ENCODE measurements at places on chromosomes 12 and 14. TPM values are rescaled to one million over a fixed set of nuclear protein-coding genes. Genes with fewer than 3 reads are reported as not detected.

DNA sequence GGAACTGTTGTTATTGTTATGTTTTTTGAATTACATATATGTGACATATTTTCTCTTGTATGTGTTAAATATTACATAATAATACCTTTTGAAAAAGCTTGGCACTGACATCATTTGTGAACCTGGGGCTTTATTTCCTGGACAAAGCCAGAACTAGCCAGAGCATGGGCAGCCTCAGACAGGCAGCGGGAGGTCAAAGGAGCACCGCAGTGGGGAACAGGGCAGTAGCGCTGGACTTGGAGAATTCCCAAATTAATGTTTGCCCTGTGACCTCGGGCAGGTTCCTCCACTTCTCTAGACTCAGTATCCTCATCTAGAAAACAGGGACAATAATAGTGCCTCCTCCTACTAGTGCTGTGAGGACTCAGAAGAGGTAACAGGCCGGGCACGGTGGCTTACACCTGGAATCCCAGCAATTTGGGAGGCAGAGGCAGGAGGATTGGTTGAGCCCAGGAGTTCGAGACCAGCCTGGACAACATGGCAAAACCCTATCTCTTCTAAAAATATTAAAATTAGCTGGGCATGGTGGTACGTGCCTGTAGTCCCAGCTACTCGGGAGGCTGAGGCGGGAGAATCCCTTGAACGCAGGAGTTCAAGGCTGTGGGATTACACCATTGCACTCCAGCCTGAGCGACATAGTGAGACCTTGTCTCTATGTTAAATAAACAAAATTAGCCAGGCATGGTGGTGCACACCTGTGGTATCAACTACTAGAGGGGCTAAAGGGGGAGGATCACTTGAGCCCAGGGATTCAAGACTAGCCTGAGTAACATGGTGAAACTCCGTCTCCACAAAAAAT, 27.3 kb upstream of the ITPK1 start:
- peaks cover 4% of the 10 kb centered on the region for H3K4me1 ChIP-seq
- no peak overlapping the region for H3K4me3 ChIP-seq
- no peak overlapping the region for H3K27ac ChIP-seq

Gene CDH24
- total RNA-seq, result 0.72 TPM

DNA sequence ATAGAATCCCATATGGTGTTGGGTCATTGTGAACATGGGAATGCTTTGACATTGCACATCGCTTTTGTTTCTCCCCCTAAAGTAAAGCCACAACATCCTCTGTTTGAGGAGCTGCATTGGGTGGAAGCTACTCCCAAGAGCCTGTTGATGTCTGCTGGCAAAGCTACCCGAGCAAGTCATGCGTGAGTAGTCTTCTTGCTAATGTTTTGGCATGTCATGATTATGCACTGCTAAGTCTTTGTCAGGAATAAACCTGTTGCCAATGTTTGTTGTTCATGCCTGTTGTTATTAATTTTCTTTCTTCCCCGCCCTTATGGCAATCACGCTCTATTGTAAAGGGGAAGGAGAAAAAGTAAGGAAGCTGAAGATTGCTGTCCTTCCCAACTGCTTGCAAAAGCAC, 97.3 kb downstream of the EXOC5 start:
- peaks cover 7% of the 10 kb centered on the region for H3K27me3 ChIP-seq
- no peaks in the 10 kb centered on the region for H3K36me3 ChIP-seq
- no peak for DNase-seq
- H3K4me1 ChIP-seq, result no peaks in the 10 kb centered on the region
- no peak overlapping the region for H3K4me3 ChIP-seq
- no peak overlapping the region for H3K27ac ChIP-seq

DNA sequence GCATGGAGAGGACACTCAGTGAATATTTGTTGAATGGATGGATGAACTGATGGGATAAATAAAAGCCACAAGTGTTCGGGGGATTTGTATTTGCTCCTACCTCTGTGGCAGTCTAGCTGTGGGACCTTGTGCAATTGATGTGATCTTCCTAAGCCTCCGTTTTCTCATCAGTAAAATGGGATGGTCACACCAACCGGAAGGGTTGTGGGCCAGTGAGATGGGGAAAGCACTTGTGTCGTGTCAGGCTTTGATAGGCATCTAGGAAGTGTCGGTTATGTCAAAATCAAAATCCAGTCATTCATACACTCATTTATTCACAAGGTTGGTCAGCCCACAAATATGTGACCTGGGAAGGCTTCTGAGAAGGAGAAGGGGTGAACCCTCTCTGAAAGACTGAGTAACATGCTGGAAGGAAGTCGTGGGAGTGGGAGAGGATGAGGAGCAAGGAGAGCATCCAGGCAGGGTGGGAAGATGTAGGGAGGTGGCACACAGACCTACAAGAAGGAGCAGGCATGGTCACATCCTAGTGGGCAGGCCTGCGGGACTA, 7.8 kb upstream of the SERPINA9 start:
- no peaks in the 10 kb centered on the region for H3K36me3 ChIP-seq
- no peak for DNase-seq
- no peak overlapping the region for H3K4me3 ChIP-seq
- H3K27me3 ChIP-seq, result peaks cover 14% of the 10 kb centered on the region
- H3K27ac ChIP-seq, result no peak overlapping the region
- no peaks in the 10 kb centered on the region for H3K4me1 ChIP-seq

Gene GPR132
- 16.4 TPM for total RNA-seq

DNA sequence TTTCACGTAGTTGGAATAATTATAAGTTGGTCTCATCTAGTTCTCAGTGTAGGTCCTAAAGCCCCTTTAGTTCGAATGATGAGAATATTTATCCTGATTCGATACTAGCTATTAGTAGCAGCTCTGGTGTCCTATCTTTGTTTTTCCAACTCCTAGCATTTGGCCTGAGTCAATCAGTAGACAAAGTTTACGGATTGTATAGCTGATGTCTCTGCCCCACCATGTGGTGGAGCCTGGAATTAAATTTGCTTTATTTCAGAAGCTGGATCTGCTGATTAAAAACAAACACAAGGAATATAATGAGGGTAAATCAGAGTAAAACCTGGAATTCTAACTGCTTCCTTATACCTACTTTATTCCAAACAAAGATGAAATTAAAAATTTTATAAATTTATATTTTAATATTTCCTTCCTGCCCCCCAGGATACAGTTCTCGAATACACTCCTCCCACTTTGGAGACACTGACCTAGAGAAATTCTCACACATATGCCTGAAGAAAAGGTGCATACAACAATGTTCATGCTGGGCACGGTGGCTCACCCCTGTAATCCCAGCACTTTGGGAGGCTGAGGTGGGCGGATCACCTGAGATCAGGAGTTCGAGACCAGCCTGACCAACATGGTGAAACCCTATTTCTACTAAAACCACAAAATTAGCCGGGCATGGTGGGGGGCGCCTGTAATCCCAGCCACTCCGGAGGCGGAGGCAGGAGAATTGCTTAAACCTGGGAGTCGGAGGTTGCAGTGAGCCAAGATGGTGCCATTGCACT, 7.6 kb upstream of the BRMS1L start:
- DNase-seq, result peak; percentile 43
- no peaks in the 10 kb centered on the region for H3K4me1 ChIP-seq
- no peaks in the 10 kb centered on the region for H3K27me3 ChIP-seq
- H3K4me3 ChIP-seq, result no peak overlapping the region

GRCh38 chr14:70009961-70010360, 130.7 kb downstream of the SMOC1 start:
- H3K36me3 ChIP-seq, result no peaks in the 10 kb centered on the region
- peaks cover 8% of the 10 kb centered on the region for H3K27me3 ChIP-seq
- DNase-seq, result no peak
- H3K4me1 ChIP-seq, result no peaks in the 10 kb centered on the region
- H3K4me3 ChIP-seq, result no peak overlapping the region

GRCh38 chr14:69928111-69928523, 48.9 kb downstream of the SMOC1 start:
- peaks cover 15% of the 10 kb centered on the region for H3K27me3 ChIP-seq
- H3K4me3 ChIP-seq, result no peak overlapping the region
- no peaks in the 10 kb centered on the region for H3K4me1 ChIP-seq

DNA sequence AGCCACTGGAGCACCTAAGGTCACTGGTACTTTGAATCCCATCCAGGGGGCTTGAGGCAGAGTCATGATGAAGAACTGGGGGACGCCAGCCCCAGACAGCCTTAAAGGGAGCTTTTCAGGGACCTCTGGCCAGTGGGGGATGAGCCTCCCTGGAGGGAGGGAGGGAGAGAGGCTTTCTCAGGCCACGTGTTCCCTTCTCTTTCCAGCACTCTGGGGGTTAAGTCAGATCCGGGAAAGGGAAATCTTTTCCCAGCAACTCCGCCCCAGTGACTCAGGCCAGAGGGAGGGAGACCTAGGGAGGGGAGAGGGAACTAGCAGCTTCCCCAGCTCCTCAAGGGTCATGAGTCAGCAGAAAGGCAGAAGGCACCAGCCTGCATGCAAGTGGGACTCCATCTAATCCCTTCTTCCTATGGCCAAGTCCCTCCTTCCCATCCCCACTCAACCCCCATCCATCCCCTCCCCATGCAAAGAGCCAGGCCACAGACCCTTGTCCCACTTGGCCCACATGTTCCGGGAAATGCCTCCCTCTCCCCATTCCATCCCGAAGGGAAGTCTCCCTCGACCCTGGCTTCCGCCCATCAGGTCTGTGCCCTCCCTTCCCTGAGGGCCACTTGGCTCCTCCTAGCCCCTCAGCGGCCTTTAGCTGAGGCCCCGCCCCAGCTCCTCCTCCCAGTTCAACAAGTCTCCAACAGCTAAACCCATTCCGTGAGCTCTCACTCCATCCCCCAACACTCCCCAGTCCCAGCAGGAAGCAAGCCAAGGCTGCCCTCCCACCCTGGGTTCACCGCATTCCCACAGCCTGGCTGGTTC, 5.6 kb downstream of the TNFRSF1A start:
- H3K36me3 ChIP-seq, result peaks cover 44% of the 10 kb centered on the region
- no peak overlapping the region for H3K27ac ChIP-seq
- H3K27me3 ChIP-seq, result no peaks in the 10 kb centered on the region
- peak; percentile 83 for DNase-seq
- H3K4me3 ChIP-seq, result no peak overlapping the region

- H3K4me3 ChIP-seq, result no peak overlapping the region
- no peaks in the 10 kb centered on the region for H3K27me3 ChIP-seq
- H3K27ac ChIP-seq, result no peak overlapping the region
Observed at GRCh38 chr12:77031745-77032144, 33.6 kb downstream of the E2F7 start.

DNA sequence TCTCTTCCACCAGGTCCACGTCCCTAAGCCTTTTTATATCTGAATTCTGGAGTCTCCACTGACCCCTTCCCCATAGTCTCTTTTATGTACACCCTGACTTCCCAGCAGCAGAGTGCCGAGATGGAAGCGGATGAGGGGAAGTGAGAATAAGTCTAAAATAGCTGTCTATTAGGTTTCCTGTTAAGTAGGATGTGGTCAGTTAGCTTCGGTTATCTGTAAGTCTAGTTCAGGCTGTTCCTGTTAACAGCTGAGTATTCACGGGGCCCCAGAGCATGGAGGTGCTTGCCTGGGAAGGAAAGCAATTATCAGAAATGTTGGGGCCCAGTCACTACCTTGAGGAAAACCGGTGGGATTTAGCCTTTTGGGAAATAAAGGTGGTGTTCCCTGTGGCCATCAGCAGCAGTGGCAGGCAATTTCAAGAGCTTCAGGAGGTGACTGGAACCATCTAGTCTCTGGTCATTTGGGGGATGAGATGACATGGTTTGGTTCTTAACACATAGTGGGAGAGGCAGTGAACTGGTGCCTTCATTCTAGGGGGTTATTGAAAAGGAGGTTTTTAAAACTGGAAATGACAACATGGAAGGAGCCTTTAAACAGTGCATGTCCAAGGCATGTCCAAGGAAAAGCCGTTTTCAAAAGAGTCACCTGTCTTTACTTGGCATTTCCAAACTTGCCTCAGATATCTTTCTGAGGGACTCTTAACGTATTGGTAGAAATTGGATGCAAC, 21.8 kb downstream of the CHST11 start:
- peaks cover 84% of the 10 kb centered on the region for H3K4me1 ChIP-seq
- H3K27ac ChIP-seq, result peak overlapping the region; percentile 95
- peaks cover 23% of the 10 kb centered on the region for H3K36me3 ChIP-seq
- H3K27me3 ChIP-seq, result no peaks in the 10 kb centered on the region
- no peak for DNase-seq

DNA sequence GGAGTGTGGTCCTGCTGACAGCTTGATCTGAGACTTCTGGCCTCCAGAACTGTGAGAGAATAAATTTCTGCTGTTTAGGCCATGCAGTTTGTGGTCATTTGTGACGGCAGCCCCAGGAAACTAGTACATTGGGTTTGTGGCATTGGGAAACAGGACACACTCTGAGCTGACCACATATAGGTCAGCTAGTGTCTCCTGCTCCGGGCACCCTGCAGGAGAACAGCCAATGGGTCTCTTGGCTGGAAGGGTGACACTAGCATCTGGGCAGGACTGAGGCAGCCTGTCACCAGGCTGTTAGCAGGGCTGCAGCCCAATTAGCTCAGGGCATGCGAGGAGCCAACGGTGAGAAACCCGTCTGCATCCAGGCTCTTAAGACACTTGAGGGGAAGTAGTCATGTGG, 83.2 kb downstream of the PITPNM2 start:
- H3K4me3 ChIP-seq, result no peak overlapping the region
- peaks cover 1% of the 10 kb centered on the region for H3K36me3 ChIP-seq
- DNase-seq, result no peak
- no peak overlapping the region for H3K27ac ChIP-seq

Gene SSTR1
- total RNA-seq, result not detected

Gene SLC38A4
- not detected for total RNA-seq

Gene EPYC
- not detected for total RNA-seq

DNA sequence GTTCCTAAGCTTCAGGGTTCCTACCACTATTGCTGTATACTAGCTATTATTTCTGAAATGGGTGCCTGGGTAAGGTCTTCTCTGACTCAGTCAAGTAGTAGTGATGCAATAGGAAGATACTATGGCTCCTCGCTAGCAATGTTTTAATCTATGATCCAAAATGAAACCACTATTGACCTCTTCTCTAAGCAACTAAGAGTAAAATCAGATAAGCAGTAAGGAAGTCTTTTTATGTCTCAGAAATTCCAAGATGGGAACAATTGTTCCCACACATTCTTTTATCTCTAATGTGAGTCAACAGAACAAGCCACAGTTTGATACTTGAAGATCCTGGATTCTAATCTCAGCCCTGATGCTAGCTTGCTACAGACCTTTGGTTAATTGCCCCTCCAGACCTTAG, 45.1 kb downstream of the AREL1 start:
- H3K4me1 ChIP-seq, result peaks cover 7% of the 10 kb centered on the region
- peak overlapping the region; percentile 70 for H3K27ac ChIP-seq
- no peak overlapping the region for H3K4me3 ChIP-seq
- H3K27me3 ChIP-seq, result no peaks in the 10 kb centered on the region

GRCh38 chr12:80053051-80053790, 46.1 kb upstream of the OTOGL start:
- DNase-seq, result no peak
- H3K4me1 ChIP-seq, result no peaks in the 10 kb centered on the region
- H3K27ac ChIP-seq, result no peak overlapping the region
- H3K4me3 ChIP-seq, result no peak overlapping the region
- peaks cover 7% of the 10 kb centered on the region for H3K27me3 ChIP-seq
- no peaks in the 10 kb centered on the region for H3K36me3 ChIP-seq

DNA sequence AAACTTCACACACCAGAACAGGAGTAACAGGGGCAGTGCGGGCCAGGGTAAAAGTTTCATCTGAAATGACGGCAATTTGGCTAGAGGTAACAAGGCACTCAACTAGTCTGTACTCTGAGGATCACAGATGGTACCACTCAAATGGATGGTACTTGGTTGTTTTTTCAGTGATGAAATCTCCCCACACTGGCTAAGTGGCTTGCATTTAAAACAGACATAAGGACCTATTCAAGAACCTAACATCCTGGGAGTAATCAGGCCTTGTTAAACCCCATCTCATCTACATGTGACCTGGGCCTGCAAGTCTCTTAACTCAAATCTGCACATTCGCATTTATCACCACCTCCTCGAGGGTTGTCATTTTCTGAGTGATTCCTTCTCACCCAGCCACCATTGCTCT, 90.8 kb downstream of the PRKAB1 start:
- DNase-seq, result no peak
- no peak overlapping the region for H3K27ac ChIP-seq
- no peaks in the 10 kb centered on the region for H3K27me3 ChIP-seq
- peaks cover 24% of the 10 kb centered on the region for H3K36me3 ChIP-seq
- H3K4me1 ChIP-seq, result no peaks in the 10 kb centered on the region

Gene PALS1
- total RNA-seq, result 4.7 TPM
